ENCODE measurements at places on chromosomes 16 and 17.

- no peak for DNase-seq
Measured at GRCh38 chr17:48071654-48072053, 23.5 kb downstream of the NFE2L1 start.

DNA sequence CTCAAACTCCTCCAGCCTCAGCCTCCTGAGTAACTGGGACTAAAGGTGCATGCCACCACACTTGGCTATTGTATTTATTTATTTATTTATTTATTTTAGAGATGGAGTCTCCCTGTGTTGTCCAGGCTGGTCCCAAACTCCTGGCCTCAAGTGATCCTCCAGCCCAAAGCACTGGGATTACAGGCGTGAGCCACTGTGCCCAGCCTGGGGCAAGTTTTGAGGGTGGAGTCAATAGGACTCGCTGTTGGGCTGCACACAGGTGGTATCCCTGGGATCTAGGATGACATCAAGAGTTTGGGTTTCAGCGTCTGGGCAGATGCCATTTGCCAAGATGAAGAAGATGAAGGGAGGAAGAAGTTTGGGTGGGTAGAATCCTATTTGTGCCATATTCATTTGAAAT lies 213.9 kb downstream of the GSG1L start:
- DNase-seq = no peak

DNA sequence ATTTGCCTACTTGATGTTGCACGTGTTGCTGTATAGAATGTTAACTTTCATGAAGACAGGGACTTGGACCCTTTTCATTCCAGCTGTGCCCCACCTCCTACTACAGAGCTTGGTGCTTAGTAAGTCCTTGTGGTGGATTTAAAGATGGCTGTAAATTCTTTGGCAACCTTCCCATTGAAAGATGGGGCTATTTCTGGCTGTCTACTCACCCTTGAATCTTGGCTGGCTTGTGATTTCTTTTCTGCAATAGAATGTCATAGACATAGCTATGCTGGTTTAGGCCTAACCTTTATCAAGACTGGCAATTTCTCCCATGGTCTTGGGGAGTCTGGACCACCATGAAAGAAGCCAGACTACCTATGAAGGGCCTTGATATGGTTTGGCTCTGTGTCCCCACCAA lies 59.0 kb downstream of the ACSM2A start:
- DNase-seq = no peak

DNA sequence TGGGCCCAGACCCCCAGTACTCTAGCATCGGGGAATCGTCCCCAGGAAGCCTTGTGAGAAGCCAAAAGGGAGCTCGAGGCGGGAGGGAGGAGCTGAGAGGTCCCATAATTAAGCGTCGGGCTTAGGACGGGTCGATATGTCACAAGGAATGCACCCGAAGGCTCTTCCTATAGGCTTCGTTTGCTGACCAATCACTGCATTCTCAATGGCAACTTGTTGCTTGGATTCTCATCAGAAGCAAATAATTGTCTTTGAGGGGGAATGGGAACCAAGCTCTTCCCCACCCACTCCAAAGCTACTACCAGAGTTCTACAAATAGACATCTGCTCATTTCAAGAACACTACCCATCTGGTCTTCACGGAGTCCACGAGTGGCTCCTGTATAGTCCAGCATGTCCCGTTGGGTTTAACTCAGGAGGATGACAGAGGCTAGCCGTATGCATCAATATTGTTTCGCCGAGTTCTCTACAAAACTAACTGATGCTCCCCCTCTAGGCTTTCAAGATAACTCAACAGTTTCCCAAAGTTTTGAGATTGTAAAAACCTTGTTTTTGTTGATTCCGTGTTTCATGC lies 628 bp upstream of the BLMH start:
- no peak for DNase-seq

DNA sequence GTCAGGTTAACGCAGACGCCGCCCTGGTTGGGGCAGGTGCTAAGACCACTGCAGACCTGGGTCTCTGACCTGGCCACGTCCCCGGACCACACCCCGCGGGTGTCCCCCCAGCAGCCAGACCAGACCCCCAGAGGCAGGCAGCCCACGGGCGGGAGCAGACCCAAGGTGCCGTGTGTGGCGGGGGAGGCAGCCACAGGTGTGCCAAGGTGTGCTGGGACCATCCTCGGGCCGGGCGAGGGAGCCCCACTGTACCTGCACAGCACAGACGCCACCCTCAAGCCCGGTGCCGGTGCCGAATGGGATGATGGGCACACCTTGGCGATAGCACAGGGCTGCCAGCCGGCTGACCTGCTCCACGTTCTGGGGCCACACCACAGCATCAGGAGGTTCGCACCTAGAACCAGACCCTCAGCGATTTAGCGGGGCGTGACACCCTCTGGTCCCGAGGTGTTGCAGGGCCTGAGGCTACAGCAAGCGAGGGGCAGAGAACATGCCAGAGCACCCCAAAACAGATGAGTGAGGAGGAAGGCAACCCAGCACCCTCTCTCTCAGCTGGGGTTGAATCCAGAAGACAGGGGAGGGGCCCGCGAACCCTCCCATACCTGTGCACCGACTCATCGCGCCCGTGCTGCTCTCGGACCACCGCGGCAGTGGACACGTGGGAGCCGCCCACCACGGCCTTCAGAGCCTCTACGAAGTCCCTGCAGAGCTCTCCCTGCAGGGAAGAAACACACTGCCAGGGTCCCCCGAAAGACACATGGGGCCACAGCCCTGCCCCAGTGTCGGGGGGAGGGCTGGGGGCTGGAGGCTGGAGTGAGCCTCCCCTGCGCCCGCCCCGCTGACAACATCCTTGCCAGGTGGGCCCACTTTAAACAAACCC lies 1.4 kb downstream of the LDHD start:
- no peak for DNase-seq

GRCh38 chr17:78990349-78991016 lies 10.8 kb upstream of the LGALS3BP start:
- no peak for DNase-seq

- no peak for DNase-seq
Measured at GRCh38 chr17:78891406-78892061, 11.5 kb downstream of the CEP295NL start.

- DNase-seq = no peak
Measured at GRCh38 chr17:2174468-2175293, 119.8 kb downstream of the HIC1 start.

DNA sequence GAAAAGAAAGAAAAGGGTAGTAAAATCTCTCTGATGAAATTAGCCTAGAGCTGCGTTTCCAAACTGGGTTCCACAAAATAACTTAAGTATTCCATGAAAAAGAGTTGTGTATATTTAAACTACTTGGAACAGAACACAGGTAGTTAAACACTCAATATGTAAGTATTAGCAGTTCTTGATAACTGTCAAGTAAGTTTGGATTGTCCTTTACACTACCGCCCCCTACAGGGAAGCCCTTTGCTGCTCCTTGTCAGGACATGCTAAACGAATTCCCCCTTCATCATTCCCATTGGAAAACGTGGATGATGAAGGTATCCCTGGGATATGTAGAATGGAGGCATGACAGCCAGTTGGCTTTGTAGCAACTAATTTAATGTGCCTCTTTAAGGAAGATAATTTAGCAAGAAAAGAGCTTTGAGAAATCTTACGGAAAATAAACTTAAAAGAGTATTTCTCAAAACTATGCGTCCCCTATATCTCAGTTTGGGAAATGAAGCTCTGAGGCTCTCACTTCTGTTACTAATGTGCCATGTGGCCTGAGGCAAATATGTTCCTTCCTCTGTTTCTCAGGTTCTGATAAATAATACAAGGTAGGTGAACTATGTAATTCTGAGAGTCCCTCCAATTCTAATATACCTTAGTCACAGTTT lies 18.8 kb downstream of the NCBP3 start:
- peak; percentile 6 for DNase-seq

GRCh38 chr16:85629326-85629725 lies 16.2 kb downstream of the GSE1 start:
- no peak for DNase-seq

DNA sequence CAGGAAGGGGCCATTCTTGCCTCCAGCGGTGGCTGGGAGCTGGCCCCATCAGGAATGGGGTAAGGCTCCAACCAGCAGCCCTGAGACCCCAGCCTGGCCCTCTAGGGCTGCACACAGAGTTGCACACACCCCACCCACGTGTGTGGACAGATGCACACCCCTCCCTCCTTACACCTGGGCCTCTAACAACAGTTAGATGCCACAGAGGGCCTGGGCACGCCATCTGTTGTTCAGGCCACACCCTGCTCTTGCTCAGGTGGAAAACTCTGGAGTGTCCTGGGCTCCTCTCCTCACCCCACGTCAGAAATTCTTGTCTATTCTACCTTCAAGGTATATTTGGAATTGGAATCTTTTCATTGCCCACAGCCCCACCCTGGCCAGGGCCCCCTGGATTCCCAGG lies 13.3 kb upstream of the RAI1 start:
- no peak for DNase-seq

DNA sequence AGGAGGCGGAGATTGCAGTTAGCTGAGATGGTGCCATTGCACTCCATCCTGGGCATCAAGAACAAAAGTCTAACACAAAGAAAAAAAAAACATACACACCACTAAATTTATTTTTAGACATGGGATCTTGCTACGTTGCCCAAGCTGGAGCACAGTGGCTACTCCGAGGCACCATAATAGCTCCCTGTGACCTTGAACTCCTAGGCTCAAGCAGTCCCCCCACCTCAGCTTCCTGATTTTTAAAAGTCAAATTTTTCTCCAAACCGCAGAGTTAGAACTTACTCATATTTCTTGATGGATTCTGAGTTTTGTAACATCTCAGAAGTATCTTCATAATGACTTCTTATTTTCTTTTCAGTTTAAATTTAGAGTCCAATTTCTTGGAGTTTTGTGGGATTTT lies 3.4 kb downstream of the CMTM4 start:
- no peak for DNase-seq
